Muscle of arm (tissue), 14 donors: ENCODE measurements at places on chromosomes 1 and 21. TPM values are rescaled to one million over a fixed set of nuclear protein-coding genes. Genes with fewer than 3 reads are reported as not detected.

Gene LRRC53
- not detected for polyA plus RNA-seq

Gene PTGFR
- 26.4 TPM for polyA plus RNA-seq

Gene APCS
- not detected for polyA plus RNA-seq

Gene ITLN1
- polyA plus RNA-seq = 0.35 TPM

Gene ARTN
- polyA plus RNA-seq = 0.77 TPM

Gene PLEKHN1
- 6.2 TPM for polyA plus RNA-seq

Gene KPRP
- not detected for polyA plus RNA-seq

Gene PRMT6
- not detected for polyA plus RNA-seq

Gene RCSD1
- polyA plus RNA-seq = 49.1 TPM

Gene DNALI1
- polyA plus RNA-seq = 11.3 TPM

Gene OVAAL
- polyA plus RNA-seq = 0.16 TPM

- DNase-seq = no peak
Measured at GRCh38 chr1:222570837-222571236, 18.9 kb downstream of the TAF1A start.

DNA sequence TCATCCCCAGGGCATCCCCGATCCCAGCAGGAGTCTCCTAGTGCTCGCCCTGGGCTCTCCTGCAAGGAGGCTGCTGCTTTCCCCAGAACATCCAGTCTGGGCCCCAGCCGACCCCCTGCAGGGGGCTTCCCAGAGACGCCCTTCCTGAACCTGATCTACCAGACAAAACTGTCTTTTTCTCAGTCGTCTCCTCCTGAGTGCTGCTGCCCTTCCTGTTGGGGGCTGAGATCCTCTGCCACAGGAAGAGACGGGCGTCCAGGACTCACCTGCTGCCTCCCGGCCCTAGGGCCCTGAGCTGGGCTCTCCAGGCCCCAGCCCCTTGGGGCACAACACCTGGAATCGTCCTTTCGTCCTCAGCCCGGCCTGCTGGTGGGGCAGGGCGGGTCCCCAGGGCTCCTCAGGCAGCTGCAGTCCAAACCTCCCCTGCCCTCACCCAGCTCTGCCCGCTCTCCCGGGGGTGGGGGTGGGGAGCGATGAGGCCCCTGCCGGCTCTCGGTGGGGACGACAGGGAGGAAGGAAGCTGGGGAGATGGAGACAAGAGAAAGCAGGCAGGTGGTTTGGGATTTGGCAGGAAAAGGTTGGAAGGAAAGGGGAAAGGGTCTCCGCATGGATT is 36.9 kb downstream of the TP73 start:
- DNase-seq = no peak

GRCh38 chr1:53513846-53514245 is 54.6 kb downstream of the DMRTB1 start:
- DNase-seq = no peak

DNA sequence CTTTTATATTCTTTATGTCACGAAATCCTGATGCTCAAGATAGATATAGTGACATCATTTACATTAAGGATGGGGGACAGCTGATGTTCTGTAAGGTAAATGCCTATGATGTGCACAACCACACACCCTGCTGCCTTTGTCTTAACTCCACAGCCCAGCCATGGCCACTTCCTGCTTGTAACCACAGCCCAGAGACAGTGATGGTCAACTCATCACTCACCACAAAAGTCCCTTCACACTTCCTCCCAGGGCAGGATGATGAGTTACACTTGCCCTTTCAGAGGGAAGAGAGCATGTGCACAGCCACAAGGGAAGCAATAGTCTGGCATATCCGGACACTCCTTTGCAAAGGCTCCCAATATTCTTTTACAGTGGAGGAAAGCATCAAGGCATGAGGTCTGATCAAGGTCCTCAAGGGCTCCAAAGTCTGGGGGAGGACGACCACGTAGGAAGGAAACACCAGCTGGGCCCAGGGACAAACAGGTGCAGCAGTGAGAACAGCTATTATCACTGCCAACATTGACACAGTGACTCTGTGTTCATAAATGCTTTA is 53.8 kb downstream of the PLPP3 start:
- no peak for DNase-seq

- no peak for DNase-seq
Measured at GRCh38 chr1:37922767-37923550, 23.9 kb downstream of the INPP5B start.

DNA sequence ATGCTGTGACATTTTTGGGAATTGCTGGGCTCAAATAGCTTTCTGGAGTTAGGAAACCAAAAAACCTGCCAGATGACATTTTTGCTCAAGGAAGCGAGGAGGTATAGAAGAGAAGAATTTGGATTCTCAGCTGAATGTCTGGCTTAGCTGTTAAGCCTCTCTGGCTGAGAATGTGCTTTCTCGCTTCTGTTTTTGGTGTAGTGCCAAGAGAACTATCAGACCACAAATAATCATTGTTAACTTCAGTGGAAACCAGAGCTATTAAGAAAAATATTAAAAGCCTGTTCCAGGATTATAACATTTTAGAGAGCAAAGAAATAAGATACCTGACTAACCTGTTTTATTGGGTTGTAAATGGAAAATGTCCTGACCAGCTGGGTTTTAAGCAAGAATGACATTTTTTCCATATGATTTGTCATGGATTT is 39.5 kb upstream of the DIPK1A start:
- DNase-seq = peak; percentile 25

GRCh38 chr1:92211166-92211565 is 6.5 kb upstream of the C1orf146 start:
- no peak for DNase-seq

- no peak for DNase-seq
Measured at GRCh38 chr1:78240755-78241154, 195.0 kb downstream of the GIPC2 start.

DNA sequence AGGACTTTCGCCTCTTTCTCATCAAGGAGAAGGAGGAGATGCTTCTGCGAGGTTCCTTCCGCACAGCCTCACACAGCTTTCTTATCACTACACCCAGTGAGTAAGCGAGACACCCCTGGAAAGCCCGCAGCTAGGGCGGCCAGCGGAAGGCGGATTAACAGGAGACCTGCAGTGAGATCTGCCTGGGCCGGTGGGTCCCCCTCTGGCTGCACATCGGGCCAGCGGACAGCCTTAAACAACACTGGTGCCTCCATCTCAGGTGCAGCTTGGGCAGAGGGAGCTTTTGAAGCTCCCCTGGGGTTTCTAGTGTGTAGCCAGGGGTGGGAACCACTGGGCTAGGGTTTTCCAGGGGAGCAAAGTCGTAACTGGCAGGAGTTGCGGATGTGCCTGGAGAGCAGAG is 17.5 kb upstream of the MTARC1 start:
- DNase-seq = no peak

- no peak for DNase-seq
Measured at GRCh38 chr1:225871359-225872074, 10.7 kb downstream of the TMEM63A start.

DNA sequence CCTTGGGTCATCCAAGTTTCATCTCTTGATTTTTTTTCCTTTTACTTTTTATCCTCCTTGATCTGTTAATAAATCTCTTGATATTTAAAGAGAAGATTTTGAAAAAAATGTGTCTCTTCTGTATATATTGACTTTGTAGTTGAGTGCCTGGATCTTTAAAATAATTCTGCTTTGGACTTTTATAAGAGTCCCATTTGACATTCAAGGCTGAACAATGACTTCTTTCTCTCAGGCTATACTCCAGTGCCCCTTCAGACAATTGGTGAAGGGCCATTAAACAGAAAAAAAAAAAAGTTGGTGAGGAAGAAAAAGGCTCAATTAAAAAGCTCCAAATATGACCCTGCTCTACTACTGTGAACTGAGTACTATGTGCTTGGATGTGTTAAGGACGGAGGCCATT is 40.9 kb upstream of the CITED4 start:
- no peak for DNase-seq

- DNase-seq = no peak
Measured at GRCh38 chr1:117735045-117735992, 129.5 kb downstream of the TENT5C start.

DNA sequence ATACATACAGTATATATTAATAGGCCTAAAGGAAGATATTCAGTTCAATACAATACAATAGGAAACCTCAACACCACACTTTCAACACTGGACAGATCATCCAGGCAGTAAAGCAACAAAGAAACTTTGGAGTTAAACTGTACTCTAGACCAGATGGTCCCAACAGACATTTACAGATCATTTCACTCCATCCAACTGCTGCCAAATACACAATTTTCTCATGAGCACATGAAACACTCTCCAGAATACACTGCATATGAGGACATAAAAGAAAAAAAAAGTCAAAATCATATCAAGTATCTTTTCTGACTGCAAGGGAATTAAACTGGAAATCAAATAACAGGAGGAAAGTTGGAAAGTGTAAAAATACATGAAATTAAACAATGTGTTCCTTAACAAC is 607.5 kb upstream of the BRINP3 start:
- DNase-seq = peak; percentile 23

DNA sequence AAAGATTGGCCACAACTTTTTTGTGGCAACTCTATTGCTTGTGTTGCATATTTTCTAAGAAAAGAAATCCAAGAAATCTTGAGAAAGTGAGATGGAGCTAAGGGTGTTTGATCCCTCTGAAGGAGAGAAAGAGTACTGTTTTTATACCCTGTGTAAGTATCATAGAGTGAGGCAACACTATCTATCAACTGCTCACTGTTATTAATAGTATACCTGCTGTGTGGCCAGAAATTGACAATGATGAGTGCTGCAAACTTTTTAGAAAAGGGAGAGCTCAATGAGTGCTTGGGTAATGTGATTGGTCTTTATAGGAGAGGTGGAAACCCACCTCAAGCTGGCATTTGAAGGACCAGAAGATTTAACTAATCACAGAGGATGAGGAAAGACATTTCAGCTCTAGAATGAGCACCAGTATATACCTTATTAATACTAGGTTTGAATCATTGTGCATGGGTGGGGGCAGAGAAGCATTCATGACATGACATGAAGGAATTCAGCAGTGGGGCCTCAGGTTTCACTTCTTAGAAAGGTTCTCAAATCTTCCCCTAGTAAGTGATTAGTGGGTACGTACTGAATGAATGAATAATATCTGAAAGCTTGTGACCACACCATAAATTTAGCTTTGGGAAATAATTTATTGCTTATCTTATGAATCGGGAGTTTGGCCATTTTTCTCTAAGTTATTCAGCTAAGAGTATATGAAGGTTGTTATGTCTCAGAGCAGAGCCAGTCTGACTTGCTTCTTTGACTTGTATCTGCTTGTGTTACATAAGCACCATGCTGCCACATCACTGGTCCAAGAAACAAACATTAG is 169.2 kb upstream of the SGIP1 start:
- DNase-seq = no peak

GRCh38 chr1:230317823-230318819 is 108.0 kb downstream of the PGBD5 start:
- DNase-seq = no peak

- no peak for DNase-seq
Measured at GRCh38 chr1:37124501-37124900, 90.2 kb upstream of the GRIK3 start.

DNA sequence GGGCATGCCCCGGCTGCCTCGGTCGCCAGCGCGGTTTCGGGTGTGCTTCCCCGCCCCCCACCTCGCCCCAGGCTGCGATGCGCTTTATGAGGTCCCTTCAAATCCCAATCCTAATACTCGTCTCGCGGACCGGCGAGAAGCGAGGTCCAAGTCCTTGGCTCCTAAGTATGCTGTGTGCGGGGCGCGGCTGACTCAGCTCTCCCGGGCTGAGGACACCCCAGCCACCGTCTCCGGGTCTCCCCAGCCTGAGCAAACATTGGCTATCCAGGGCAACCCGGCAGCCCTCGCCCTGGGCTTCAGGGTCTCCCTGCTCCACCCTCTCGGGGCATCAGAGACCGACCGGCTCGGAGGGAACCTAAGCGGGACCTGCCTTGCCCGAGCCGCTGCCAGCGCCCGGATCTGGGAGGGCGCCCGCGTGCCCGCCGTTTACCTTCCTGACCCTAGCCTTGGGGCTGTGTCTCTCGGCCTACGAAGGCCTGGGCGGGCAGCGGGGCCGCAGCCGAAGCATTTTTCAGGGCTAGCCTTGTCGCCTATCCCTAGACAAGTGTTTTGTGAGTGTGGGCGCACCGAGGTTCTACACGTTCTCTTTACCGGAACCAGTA is 1.2 kb downstream of the ITPKB start:
- DNase-seq = peak; percentile 50
